ENCODE measurements at places on chromosomes 3 and 15. TPM values are rescaled to one million over a fixed set of nuclear protein-coding genes. Genes with fewer than 3 reads are reported as not detected.

NR1I2 gene
- 0.31 TPM for polyA plus RNA-seq

ATP2B2 gene
- 357 TPM for polyA plus RNA-seq

GPR149 gene
- not detected for polyA plus RNA-seq

CCR3 gene
- polyA plus RNA-seq = not detected

MTMR10 gene
- 4.3 TPM for polyA plus RNA-seq

APOD gene
- 38.2 TPM for polyA plus RNA-seq

TMEM207 gene
- not detected for polyA plus RNA-seq

SERINC4 gene
- polyA plus RNA-seq = not detected

ZNF662 gene
- polyA plus RNA-seq = 6.5 TPM

CKMT1A gene
- 81.7 TPM for polyA plus RNA-seq

SST gene
- not detected for polyA plus RNA-seq

P2RY12 gene
- polyA plus RNA-seq = 0.27 TPM

VIPR1 gene
- polyA plus RNA-seq = 6.1 TPM

PAQR9 gene
- polyA plus RNA-seq = 5.6 TPM

BBS4 gene
- 39.7 TPM for polyA plus RNA-seq

PATL2 gene
- polyA plus RNA-seq = not detected

Data from Purkinje cell (primary cell).